Skin of body (tissue), 3 donors: ENCODE measurements at places on chromosomes 7 and 10.

- DNase-seq, result no peak
These were observed 15.8 kb upstream of the TRIM8 start for GRCh38 chr10:102628451-102628911.

DNA sequence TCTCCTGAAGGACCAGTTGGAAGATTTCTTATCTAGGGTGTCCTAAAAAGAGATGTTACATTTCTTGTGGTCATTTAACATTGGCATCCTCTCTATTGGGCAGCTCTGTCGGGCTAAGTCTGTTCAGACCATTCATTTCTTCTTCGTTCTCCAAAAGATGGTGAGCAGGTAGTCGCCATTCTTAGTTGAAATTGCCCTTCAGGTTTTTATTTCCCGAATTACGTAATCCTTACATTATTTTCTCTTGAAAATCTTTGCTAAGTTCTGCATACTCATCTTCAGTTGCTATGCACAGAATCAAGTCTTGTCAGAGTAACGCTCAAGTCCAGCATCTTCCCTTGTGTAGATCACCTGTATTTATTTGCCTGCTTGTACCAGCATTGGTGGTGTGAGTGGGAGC lies 53.6 kb downstream of the DAGLB start:
- no peak for DNase-seq

GRCh38 chr7:129909669-129910068 lies 43.1 kb downstream of the UBE2H start:
- DNase-seq, result no peak

DNA sequence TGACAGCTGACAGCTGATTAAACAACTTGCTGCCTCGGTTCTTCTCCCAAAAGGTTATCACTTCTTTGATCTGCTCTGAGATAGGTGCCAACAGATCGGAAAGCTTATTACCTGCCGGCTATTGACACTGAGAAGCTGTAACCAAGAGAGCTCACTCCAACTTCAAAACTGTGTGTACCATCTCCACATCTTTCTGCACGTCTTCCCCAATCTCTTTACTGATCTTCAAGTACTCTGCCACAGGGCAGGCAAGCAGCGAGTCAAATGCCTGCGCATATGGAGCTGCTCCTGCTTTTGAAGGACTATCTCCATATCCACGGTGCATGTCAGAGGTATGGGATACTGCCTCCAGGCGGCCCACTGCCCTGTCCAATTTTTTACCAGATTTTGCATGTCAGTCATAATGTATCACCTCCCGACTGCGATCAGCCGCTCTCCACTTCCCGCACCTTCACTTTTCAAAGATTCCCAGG lies 352 bp upstream of the ZNF485 start:
- DNase-seq, result no peak
